Suprapubic skin (tissue), 4 donors: ENCODE measurements at places on chromosomes 16 and 17. TPM values are rescaled to one million over a fixed set of nuclear protein-coding genes. Genes with fewer than 3 reads are reported as not detected.

MPV17L gene
- total RNA-seq, result 3.9 TPM

C16orf89 gene
- 1.6 TPM for total RNA-seq

CHP2 gene
- 97.7 TPM for total RNA-seq

ANKRD40CL gene
- not detected for total RNA-seq

GPR142 gene
- total RNA-seq, result not detected

CCL1 gene
- not detected for total RNA-seq

GPR139 gene
- not detected for total RNA-seq

XAF1 gene
- 21.1 TPM for total RNA-seq

PPP1R1B gene
- 58.5 TPM for total RNA-seq

CES3 gene
- total RNA-seq, result 2.2 TPM

RPH3AL gene
- 1.7 TPM for total RNA-seq

MYBBP1A gene
- 73.4 TPM for total RNA-seq

SYNGR3 gene
- total RNA-seq, result 0.60 TPM

CNGB1 gene
- total RNA-seq, result 0.08 TPM

RNF112 gene
- 3.9 TPM for total RNA-seq

C16orf54 gene
- 0.34 TPM for total RNA-seq

GPR179 gene
- not detected for total RNA-seq

DRC7 gene
- total RNA-seq, result not detected

HID1 gene
- total RNA-seq, result 3.4 TPM

ATP2A3 gene
- total RNA-seq, result 61.7 TPM

FNDC8 gene
- not detected for total RNA-seq

HES7 gene
- total RNA-seq, result not detected

KRT36 gene
- 0.79 TPM for total RNA-seq

SSH2 gene
- total RNA-seq, result 24.7 TPM

CCDC200 gene
- total RNA-seq, result not detected

LDAF1 gene
- 203 TPM for total RNA-seq

HS3ST2 gene
- 1.7 TPM for total RNA-seq

RECQL5 gene
- total RNA-seq, result 71.2 TPM

RAB26 gene
- 3.0 TPM for total RNA-seq

DBNDD1 gene
- total RNA-seq, result 7.5 TPM

CDH5 gene
- total RNA-seq, result 23.6 TPM

CDRT15L2 gene
- total RNA-seq, result not detected

HNF1B gene
- total RNA-seq, result not detected

TPSD1 gene
- not detected for total RNA-seq

ATP2A1 gene
- total RNA-seq, result not detected

CD300H gene
- total RNA-seq, result not detected

HOXB8 gene
- total RNA-seq, result not detected

HS3ST4 gene
- total RNA-seq, result 1.4 TPM

ITGA2B gene
- total RNA-seq, result not detected

KRT17 gene
- total RNA-seq, result 434 TPM

GLTPD2 gene
- total RNA-seq, result not detected

MMP25 gene
- not detected for total RNA-seq

CD300LG gene
- total RNA-seq, result 21.4 TPM

MYCBPAP gene
- total RNA-seq, result 0.42 TPM

UBALD2 gene
- 42.7 TPM for total RNA-seq

PTX4 gene
- not detected for total RNA-seq

MT1A gene
- 93.7 TPM for total RNA-seq

NQO1 gene
- 10.2 TPM for total RNA-seq

SLC16A6 gene
- 5.1 TPM for total RNA-seq

KRT32 gene
- total RNA-seq, result 0.40 TPM

DCAF7 gene
- total RNA-seq, result 30.9 TPM

SHCBP1 gene
- total RNA-seq, result 2.4 TPM
